Calu3 (cell line): ENCODE measurements at places on chromosomes 4 and X.

GRCh38 chr4:109921384-109921808 is 8.7 kb downstream of the EGF start:
- DNase-seq: no peak

- DNase-seq: no peak
These were observed 470.0 kb upstream of the INTU start for GRCh38 chr4:127162741-127163140.

DNA sequence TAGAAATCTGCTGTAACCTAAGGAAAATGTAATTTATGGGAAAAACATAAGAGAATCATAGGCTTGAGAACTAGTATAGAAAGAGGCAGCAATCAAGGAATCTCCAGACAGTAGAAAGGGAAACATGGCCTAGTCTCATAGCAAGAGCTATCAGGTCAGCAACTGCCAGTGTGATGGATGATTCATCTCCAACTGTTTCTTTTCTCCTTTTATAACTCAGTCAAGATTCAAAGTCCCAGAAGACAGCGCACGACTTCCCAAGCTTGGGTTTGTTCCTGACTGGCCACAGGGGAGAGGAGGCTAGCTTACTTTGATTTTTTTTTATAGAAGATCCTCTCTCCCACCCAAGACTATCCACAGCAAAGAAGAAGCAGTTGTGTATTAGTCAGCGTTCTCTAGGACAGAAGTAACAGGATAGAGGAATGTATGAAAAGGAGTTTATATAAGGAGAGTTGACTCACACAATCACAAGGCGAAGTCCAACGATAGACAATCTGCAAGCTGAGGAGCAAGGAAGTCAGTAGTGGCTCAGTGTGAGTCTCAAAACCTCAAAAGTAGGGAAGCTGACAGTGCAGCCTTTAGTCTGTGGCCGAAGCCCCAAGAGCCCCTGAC is 181.5 kb downstream of the GC start:
- DNase-seq: peak; percentile 11

DNA sequence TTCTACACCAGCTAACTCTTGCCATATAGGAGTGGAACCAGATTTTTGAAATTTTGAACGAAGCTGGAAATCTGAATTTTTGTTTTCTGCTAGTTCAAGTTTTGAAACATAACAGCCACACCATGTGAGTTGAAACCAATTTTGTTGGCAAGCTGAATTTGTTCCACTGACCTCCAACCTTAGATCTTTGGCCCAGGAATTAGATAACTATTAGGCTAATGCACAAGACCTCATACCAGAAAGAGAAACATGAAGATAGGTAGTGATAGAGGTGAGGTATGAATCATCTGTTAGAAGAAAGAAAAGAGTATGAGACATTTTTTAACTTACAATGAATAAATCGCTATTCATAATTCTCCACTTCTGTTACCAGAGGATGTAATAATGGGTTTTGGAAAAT is 76.8 kb upstream of the ACSL1 start:
- DNase-seq: no peak

DNA sequence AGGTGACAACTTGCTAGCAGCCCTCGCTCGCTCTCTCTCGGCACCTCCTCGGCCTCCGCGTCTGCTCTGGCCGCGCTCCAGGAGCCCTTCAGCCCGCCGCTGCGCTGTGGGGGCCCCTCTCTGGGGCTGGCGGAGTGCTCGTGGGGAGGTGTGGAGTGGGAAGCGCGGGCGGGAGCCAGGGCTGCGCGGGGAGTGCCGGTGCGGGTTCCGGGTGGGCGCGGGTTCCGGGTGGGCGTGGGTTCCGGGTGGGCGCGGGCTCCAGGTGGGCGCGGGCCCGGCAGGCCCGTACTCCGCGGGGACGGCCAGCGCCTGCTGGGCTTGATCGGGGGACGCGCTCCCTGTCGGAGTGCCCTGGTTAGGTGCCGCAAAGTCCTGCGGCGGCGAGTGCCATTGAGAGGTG is 384.3 kb downstream of the GPM6A start:
- DNase-seq: no peak

GRCh38 chr4:141081921-141082395 is 51.3 kb downstream of the RNF150 start:
- DNase-seq: no peak

GRCh38 chrX:134171661-134172587 is 65.1 kb upstream of the CCDC160 start:
- DNase-seq: peak; percentile 11

- peak; percentile 71 for DNase-seq
These were observed 146.2 kb upstream of the SCML1 start for GRCh38 chrX:17590892-17591740.

DNA sequence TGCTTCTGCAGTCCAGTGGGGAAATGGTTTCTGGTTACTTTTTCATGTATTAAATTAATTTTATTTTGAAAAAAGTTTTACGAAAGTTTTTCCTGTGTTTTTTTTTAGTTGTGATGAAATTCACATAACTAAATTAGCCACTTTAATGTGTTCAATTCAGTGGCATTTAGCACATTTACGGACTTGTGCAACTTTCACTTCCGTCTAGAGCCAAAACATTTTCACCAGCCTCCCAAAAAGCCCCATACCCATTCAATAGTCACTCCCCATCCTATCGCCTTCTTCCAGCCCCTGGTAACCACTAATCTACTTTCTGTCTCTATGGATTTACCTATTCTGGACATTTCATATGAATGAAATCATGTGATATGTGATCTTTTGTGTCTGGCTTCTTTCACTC is 22.8 kb upstream of the TBL1X start:
- no peak for DNase-seq

GRCh38 chr4:86600007-86600653 is 6.0 kb downstream of the PTPN13 start:
- no peak for DNase-seq

- DNase-seq: peak; percentile 56
These were observed 16.0 kb upstream of the MID1 start for GRCh38 chrX:10636337-10636736.

DNA sequence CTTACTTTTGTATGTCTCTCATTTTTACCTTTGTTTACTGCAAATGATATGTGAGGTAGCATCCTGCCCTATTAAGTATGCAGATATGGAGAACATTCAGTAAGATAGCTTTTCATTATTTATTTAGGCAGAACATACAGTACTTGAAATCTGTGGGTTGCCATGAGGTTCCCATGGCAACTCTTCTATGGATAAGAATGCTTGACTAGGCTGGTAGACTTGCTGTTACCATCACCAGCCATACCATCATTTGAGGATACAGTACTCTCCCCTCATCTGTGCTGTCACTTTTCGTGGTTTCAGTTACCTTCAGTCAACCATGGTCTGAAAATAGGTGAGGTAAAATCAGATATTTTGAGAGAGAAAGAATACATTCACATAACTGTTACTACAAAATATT is 56.7 kb downstream of the NAF1 start:
- DNase-seq: no peak

DNA sequence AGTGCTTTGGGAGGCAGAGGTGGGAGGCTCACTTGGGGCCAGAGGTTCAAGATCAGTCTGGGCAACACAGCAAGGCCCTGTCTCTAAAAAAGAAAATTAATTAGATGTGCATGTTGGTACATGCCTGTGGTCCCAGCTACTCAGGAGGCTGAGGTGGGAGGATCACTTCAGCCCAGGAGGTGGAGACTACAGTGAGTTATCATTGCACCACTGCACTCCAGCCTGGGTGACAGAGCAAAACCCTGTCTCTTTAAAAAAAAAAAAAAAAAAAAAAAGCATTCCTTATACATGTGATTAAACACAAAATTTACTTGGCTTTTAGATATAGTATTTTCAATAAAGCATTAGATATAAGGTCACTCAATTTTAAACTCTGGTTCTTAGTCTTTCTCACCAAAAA is 34.9 kb downstream of the SMARCA1 start:
- no peak for DNase-seq

DNA sequence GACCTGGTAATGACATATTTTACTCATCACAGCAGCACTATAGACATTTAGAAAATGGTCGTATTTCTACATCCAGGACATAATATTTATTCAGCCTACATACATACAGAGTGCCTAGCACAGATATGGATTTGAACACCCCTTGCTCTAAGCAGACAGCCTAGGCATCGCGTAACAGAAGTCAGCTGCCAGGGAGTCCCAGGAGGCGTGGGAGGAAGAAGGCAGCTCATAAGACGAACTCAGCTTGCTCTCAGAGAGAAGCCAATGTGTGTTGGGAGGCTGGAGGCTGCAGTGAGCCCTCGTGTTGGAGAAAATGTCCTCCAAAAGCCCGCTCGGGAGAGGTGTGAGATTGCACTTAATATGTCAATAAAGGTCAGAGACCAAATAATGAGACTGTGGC is 131.6 kb downstream of the BCOR start:
- no peak for DNase-seq

- DNase-seq: no peak
These were observed 148.2 kb upstream of the FAT1 start for GRCh38 chr4:186871856-186872255.

DNA sequence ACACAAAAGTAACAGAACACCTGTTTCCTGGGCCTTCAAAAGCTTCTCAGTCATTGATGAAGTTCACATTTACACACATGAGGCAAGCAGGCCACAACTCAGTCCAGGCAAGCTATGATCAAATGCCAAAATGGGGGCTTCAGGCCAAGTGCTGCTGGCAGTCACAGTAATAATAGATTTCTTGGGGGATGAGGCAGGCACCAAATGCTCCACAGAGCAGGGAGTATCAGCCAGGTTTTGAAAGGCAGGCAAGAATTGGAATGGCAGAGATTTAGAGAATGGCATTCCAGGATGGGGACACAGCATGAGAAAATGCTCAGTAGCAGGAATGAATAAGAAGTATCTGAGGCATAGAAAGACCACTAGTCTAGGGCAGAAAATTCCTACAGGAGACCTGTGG is 52.8 kb downstream of the GRIA3 start:
- DNase-seq: no peak

GRCh38 chr4:176805155-176805554 is 12.4 kb upstream of the VEGFC start:
- DNase-seq: no peak

GRCh38 chr4:8427262-8427661 is 13.3 kb downstream of the ACOX3 start:
- DNase-seq: no peak

GRCh38 chr4:186700746-186701145 is 22.9 kb downstream of the FAT1 start:
- DNase-seq: peak; percentile 34

DNA sequence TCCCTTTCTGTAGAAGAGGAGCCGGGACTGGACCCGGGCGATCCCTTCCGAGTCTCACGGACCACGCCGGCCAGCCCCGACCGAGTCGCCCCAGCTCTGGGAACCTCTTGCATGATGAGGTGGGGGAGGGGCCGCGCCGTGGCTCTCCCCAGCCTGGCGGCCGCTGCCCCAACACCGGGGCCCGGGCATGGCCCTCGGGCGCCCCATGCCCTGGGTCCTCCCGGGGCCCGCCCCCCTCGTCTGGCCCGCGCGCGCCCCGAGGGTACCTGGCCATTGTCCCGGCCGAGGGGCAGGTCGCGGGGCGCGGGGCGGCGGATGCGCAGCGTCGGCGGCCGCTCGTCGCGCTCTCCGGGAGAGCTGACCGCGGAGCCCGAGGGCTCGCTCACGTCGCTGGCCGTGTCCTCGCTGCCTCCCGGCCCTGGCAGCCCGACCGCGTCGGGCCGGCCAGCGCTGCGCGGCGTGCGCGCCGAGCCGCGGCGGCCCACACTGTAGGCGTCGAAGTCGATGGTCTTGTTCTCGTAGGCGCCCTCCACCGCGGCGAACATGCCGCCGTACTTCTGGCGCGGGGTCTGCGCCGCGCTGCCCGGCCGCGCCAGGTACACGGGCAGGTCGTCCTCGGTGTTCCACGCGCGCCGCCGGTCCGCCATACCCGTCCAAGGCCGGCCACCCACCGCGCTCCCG is 423 bp downstream of the CRMP1 start:
- DNase-seq: no peak

GRCh38 chr4:141335166-141335565 is 114.5 kb downstream of the ZNF330 start:
- DNase-seq: no peak

- peak; percentile 95 for DNase-seq
These were observed at the start of the genes ABCD1 and BCAP31 for GRCh38 chrX:153724252-153725038. Gene ABCD1, plus strand, starts transcription at chrX:153724856. Its CDS starts 411 bp downstream, at chrX:153725267. Gene BCAP31, minus strand, starts transcription at chrX:153724387. Its CDS starts 1,143 bp downstream, at chrX:153723244.

DNA sequence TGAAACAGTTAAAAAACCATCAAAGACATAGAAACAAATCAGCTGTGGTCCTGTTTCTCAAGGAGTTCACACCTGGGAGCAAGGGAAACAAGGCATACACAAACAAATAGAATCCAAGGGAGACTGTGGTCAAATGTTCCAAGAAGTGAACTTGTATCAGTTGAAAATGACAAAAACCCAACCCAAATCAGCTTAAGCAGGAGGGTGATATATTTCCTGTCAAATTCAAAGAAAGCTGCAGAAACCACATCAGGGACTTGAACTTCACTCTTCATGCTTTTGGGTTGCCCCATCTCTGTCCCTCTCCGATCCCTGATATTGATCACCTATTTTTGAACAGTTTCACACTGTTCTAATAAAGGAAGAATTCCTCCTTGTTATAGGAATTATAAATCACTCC is 148.6 kb upstream of the FMR1 start:
- no peak for DNase-seq

DNA sequence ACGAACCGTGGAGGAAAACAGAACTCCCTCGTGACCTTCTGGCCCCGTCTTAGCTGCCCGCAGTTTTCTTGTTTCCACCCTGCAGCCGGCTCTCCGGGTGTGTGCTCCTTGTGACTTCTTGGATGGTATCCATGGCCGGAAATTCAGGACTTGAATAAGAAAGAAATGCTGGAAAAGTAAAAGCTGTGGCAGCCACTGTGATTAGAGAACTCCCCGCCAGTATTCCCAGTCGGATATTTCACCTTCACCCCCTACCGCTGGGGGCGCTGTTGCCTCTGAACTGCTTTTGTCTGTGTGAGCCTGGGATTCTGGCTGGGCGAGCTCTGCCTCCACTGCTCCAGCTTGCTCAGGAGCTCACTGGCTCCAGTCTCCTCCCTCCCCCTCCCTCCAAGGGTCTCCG is 41.5 kb upstream of the CYP4V2 start:
- DNase-seq: peak; percentile 89

GRCh38 chr4:175813204-175813603 is 1.1 kb upstream of the GPM6A start:
- DNase-seq: no peak

- DNase-seq: no peak
These were observed 490.3 kb upstream of the EPHA5 start for GRCh38 chr4:66160606-66161005.

DNA sequence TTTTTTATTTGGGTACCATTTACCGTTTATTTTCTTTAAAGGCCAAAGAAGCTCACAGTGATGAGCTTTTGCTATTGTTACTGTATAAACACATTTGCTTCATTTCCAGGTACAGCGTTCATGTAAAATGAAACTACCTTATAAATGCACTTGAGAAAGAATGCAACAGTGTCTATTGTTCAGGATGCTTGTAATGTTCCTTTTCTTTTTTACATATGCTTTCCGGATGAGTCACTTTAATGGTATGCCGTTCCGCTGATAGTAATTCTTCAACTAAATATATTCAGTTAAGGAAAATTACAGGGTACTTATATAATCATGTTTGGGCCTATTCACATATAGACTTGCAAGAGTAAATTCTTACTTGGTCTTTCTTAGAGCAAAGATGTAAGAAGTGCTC is 354.9 kb downstream of the RPA4 start:
- peak; percentile 12 for DNase-seq
